ENCODE measurements at places on chromosomes 16 and 17. TPM values are rescaled to one million over a fixed set of nuclear protein-coding genes. Genes with fewer than 3 reads are reported as not detected.

KRTAP17-1 gene
- not detected for total RNA-seq

TMC5 gene
- total RNA-seq: not detected

TBC1D3C gene
- total RNA-seq: not detected

IRX6 gene
- 0.35 TPM for total RNA-seq

IKZF3 gene
- total RNA-seq: 0.37 TPM

HOXB1 gene
- not detected for total RNA-seq

QPRT gene
- total RNA-seq: 18.3 TPM

GRCh38 chr17:44314031-44314430 is 5.6 kb downstream of the RUNDC3A start:
- no peak for DNase-seq
- H3K4me1 ChIP-seq: peaks cover 20% of the 10 kb centered on the region
- no peak overlapping the region for H3K4me3 ChIP-seq
- no peak overlapping the region for H3K27ac ChIP-seq
- peaks cover 19% of the 10 kb centered on the region for H3K27me3 ChIP-seq

DNA sequence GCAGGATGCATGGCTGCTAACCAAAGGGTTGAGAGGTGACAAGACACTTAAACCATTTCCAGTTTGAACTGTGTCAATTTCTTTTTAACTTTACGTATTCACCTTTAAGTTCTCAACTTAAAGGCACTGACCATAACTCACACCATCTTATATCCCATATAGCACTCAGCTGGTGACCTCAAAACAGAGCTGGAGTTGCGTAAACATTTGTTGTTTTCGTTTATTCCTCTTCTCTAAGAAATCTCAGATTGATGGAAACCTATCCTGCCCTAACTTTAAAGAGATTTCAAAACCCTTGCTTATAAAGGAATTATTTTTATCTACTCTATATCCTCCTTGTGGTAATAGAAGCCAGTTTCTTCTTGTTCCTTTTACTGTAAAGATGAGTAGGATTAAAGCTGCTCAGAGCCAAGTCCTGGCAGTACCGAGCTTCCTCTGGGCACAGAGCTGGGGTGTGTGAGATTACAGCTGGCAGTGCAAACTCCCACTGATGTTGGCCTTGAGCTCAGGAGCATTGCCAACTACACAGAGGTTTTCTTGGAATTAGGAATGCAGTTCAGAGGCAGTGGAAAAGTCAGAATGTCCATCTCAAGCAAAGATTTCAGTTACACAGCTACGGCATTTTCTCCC is 1.3 kb downstream of the KCTD2 start:
- no peaks in the 10 kb centered on the region for H3K4me1 ChIP-seq
- DNase-seq: no peak
- H3K36me3 ChIP-seq: peaks cover 19% of the 10 kb centered on the region
- H3K4me3 ChIP-seq: peak overlapping the region; percentile 100

- H3K36me3 ChIP-seq: peaks cover 59% of the 10 kb centered on the region
- H3K27ac ChIP-seq: no peak overlapping the region
- no peak overlapping the region for H3K4me3 ChIP-seq
- DNase-seq: no peak
- H3K27me3 ChIP-seq: no peaks in the 10 kb centered on the region
These were observed 25.4 kb downstream of the PGS1 start for GRCh38 chr17:78403822-78404221.

DNA sequence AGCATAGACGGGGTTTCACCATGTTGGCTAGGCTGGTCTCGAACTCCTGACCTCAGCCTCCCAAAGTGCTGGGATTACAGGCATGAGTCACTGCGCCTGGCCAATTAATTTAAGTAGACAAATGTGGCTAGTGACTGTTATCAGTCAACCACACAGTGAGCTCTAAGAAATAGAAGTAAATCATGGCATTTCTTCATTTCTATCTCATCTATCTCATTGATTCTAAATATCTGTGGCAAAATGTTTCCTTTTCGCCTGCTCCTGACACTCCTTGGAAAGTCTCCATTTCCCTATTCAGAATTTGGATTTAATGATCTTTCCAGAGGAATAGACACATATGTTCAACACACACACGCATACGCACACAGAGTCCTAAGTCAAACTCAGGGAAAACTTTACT is 81.3 kb downstream of the HIC1 start:
- no peaks in the 10 kb centered on the region for H3K36me3 ChIP-seq
- no peak overlapping the region for H3K27ac ChIP-seq
- no peaks in the 10 kb centered on the region for H3K27me3 ChIP-seq

DNA sequence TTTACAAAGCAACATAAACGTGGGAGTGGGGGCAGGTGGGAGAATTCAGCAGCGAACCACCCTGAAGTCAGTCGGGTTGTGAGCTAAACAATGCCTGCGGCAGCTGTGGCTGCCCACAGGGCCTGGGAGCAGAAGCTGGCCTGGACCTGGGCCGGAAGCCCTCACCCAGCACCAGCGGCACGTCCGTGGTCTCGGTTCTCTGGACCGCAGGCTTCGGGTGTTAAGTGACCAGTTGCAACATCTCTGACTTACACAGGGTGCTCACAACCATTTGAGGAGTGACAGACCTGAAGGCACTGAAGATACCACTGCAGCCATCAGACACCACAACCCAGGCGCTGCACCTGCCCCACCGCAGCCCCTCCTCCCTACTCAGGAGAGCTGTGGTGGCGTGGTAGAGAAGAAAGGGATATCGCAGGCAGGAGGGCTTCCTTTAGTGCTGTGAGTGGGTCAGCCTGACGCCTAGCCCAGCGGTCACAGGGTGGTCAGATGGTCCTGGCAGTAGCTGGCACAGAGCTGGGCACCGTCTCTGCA is 33.8 kb downstream of the CBFA2T3 start:
- no peaks in the 10 kb centered on the region for H3K4me1 ChIP-seq
- H3K4me3 ChIP-seq: no peak overlapping the region
- no peak overlapping the region for H3K27ac ChIP-seq

GRCh38 chr17:81277421-81277820 is 17.7 kb downstream of the SLC38A10 start:
- peak overlapping the region; percentile 22 for H3K27ac ChIP-seq
- H3K4me1 ChIP-seq: peaks cover 22% of the 10 kb centered on the region
- no peak for DNase-seq

DNA sequence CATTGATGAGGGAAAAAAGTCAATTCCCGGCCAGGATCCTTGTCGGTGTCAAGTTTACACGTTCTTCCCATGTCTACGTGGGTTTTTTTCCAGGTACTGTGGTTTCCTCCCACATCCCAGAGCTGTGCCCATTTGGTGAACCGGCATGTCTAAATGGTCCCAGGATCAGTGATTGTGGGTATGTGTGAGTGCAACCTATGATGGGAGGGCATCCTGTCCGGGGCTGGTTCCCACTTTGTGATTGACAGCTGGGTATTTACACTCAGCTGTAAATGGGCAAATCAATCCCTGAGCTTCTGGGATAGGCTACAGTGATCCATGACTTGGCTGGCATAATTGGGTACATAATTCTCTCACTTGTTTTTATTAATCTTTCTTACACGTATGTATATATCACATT is 91.2 kb upstream of the IRX6 start:
- DNase-seq: no peak
- no peak overlapping the region for H3K27ac ChIP-seq
- H3K27me3 ChIP-seq: peaks cover 5% of the 10 kb centered on the region
- H3K4me1 ChIP-seq: no peaks in the 10 kb centered on the region
- H3K36me3 ChIP-seq: no peaks in the 10 kb centered on the region

DNA sequence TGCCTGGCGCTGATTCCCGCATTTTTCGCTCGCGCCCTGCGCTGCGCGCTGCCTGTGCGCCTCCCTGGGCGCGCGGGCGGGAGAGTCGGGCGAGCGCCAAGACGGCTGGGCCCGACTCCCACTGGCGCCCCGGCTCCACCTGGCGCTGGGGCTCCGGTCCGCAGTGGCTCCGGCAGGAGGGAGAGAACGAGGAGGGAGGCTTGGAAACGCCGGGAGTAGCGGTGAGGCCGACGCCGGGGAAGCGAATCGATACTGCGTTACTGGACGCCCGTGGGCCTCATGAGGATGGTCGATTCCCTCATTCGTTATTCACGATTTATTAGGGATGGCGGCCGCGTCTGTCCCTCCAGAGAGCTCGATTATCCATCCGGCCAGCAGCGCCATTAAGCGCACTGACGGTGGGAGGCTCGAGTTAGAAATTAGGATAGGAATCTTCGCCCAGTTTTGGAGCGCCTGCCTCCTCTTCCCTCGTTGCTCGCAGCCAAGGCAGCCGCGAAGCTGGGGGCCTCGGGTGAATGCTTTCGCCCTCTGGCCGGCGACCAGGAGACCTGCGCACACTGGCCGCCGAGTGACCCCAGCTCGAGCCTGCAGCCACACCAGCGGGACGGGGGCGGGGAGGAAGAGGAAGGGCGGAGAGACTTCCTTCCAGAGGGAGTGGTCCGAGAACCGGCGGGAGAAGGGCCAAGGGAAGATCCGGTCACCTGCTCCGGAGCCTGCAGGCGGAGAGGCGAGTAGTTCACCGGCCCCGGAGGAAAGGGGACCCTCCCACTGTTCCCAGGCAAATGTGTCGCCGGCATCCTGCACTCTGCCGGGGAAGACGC is 1.3 kb upstream of the PCGF2 start:
- no peaks in the 10 kb centered on the region for H3K27me3 ChIP-seq
- peak overlapping the region; percentile 95 for H3K4me3 ChIP-seq

- no peak overlapping the region for H3K27ac ChIP-seq
- no peaks in the 10 kb centered on the region for H3K36me3 ChIP-seq
- no peaks in the 10 kb centered on the region for H3K27me3 ChIP-seq
- peaks cover 33% of the 10 kb centered on the region for H3K4me1 ChIP-seq
- H3K4me3 ChIP-seq: no peak overlapping the region
These were observed 3.9 kb upstream of the C17orf99 start for GRCh38 chr17:78142119-78142861.

DNA sequence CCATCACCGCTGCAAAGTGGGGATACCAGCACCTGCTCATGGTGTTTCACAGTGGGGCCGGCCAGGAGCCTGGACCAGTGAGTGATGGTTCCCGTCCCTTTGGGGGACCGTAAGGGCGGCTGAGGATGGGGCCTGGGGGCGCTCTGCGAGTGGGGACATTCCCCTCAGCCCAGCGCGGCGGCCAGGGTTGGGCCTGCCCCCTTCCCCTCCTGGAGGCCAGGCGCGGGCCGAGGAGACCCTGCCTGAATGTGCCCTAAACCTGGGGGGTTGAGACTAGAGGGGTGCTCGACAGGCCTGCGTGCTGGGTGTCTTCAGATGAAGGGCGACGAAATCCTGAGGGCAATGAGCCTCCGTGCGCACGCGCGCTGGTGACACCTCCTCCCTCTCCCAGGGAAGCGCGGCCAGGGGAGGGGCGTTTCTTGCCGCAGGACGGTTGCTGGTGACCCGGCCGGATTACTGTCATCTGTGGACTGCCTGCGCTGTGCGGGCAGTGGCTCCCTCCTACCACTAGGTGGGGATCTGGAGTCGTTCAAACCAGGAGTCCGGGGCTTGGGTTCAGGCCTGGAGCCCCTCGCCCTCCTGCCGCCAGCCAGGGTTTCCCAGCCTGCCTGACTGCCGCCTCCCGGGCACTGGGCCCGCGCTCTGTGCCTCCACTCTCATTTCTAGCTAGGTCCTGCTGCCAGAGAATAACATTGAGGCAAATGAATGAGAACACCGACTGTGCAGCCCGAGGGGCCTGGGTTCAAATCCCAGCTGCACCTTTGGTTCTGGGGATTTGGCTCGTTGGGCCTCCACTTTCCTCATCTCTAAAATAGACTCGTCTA is 17.1 kb downstream of the TBX2 start:
- H3K27ac ChIP-seq: peak overlapping the region; percentile 60
- no peaks in the 10 kb centered on the region for H3K27me3 ChIP-seq
- DNase-seq: peak; percentile 91
- no peaks in the 10 kb centered on the region for H3K36me3 ChIP-seq
- H3K4me3 ChIP-seq: peak overlapping the region; percentile 35

GRCh38 chr16:75570396-75571065 is 4.4 kb downstream of the GABARAPL2 start:
- H3K27me3 ChIP-seq: no peaks in the 10 kb centered on the region
- no peak overlapping the region for H3K4me3 ChIP-seq
- H3K4me1 ChIP-seq: no peaks in the 10 kb centered on the region
- H3K27ac ChIP-seq: no peak overlapping the region
- peaks cover 69% of the 10 kb centered on the region for H3K36me3 ChIP-seq

GRCh38 chr17:63099425-63099824 is 133.4 kb downstream of the TANC2 start:
- H3K27ac ChIP-seq: no peak overlapping the region
- H3K4me1 ChIP-seq: no peaks in the 10 kb centered on the region
- no peak for DNase-seq
- no peaks in the 10 kb centered on the region for H3K36me3 ChIP-seq
- H3K27me3 ChIP-seq: no peaks in the 10 kb centered on the region

DNA sequence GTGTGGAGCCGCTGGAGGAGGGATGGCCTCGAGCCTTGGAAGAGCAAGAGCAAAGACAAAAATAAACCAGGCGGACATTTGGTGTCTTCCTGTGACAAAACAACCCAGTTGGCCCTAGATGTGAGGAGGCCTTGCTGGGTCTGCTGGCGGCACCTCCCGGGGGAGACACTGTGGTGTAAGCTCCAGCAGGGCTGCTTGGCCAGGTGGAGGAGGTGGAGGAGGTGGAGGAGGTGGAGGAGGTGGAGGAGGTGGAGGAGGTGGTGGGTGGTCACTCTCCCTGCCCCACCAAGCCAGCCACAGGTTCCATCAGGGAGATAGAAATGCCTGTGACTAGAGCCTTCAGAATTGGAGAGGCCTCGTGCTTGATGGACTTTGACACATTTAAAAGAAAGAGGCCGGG is 32.1 kb downstream of the DBNDD1 start:
- no peak overlapping the region for H3K27ac ChIP-seq
- no peak overlapping the region for H3K4me3 ChIP-seq
- H3K4me1 ChIP-seq: no peaks in the 10 kb centered on the region

- H3K27me3 ChIP-seq: no peaks in the 10 kb centered on the region
- H3K36me3 ChIP-seq: peaks cover 34% of the 10 kb centered on the region
- H3K27ac ChIP-seq: peak overlapping the region; percentile 68
- H3K4me3 ChIP-seq: peak overlapping the region; percentile 54
- H3K4me1 ChIP-seq: peaks cover 32% of the 10 kb centered on the region
- peak; percentile 58 for DNase-seq
These were observed 3.6 kb downstream of the TP53I13 start for GRCh38 chr17:29571883-29572681.

DNA sequence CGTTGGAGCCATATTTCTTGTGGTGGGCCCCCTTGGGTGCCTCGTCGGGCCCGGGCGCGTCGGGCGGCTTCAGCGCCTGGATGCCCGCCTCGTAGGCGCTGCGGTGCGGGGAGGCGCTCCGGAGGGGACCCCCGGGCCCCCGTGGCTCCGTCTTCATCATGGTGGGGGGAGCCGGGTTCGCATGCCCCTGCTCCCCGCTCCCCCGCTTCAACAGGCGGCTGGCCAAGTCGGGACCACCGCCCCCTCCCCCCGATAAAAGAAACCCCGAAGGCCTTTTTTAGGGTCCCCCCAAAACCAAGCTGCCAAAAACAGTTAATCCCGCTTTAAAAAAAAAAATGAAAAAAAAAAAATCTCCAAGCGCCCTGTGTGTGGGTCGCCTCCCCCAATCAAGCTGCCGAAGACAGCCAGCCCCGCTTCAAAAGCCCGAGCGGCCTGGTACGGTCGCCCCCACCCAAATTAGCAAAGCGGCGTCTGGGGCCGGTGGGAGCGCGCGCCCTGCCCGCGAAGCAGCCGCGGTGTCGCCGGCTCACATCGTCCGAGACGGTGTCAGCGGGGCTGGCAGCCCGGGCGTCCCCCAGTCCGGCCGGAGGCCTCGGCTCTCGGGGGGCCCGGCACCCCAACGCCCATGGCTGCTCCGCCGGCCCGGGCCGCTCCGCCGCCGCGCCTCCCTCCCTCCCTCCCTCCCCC is at the start of gene PPP1R9B:
PPP1R9B (minus strand) TSS at position 324 of the 687 bp plus-strand sequence; CDS start at position 160, 164 bp downstream.
- peak within 1 kb of the TSS; percentile 94 for H3K27ac ChIP-seq
- H3K4me1 ChIP-seq: peaks cover 87% of the 10 kb centered on the region
- peak within 1 kb of the TSS; percentile 87 for H3K4me3 ChIP-seq
- H3K27me3 ChIP-seq: no peaks in the 10 kb centered on the region
- H3K36me3 ChIP-seq: no peaks in the 10 kb centered on the region

- no peaks in the 10 kb centered on the region for H3K27me3 ChIP-seq
- no peak overlapping the region for H3K27ac ChIP-seq
- H3K36me3 ChIP-seq: peaks cover 47% of the 10 kb centered on the region
- H3K4me1 ChIP-seq: peaks cover 12% of the 10 kb centered on the region
- no peak overlapping the region for H3K4me3 ChIP-seq
- no peak for DNase-seq
These were observed 4.9 kb downstream of the BCL7C start for GRCh38 chr16:30888856-30889499.
